ENCODE measurements at places on chromosomes 4 and X.

GRCh38 chr4:7166237-7166636, 26.1 kb upstream of the SORCS2 start:
- DNase-seq: no peak

DNA sequence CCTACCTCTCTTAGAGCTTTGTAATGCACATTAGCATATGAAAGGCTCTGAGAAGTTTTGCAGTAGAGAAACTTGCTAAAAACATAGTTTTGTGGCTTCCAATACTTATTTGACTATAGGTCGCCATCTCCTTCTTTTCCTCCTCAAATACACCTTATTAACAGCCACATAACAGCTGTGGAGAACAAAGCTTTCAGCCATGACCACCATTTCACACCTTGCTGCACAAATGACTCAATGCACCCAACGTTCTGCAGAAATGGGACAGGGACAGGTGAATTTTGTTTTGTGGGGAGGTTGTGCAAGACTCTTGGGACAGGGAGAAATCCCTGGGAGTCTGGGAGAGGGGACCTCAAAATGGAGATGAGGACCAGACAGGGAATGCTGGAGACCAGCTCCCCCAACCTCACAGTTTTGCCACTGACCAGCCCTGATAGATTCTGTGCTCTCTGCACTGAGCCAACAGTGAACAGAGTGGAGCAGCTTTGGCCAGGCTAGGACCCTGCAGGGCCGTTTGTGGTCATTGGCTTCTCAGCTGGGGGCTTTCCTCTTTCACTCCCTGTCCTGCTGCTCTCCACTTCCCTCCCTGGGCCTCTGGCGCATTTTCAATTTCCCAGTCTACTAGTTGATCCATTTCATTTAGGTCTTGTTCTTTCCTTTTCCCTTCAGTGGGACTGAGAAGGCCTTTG, 16.6 kb downstream of the FRMPD3 start:
- DNase-seq: no peak

DNA sequence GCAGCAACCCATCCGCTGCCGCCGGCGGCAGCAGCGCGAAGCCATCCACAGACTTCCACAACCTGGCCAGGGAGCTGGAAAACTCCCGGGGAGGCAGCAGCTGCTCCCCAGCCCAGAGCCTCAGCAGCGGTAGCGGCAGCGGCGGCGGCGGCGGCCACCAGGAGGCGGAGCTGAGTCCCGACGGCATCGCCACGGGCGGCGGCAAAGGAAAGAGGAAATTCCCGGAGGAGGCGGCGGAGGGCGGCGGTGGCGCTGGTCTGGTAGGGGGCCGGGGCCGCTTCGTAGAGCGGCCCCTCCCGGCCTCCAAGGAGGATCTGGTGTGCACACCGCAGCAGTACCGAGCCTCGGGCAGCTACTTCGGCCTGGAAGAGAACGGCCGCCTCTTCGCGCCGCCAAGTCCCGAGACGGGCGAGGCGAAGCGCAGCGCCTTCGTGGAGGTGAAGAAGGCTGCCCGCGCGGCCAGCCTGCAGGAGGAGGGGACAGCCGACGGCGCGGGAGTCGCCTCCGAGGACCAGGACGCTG, 4.9 kb downstream of the PRDM8 start:
- DNase-seq: peak; percentile 87

GRCh38 chr4:150117629-150118028, 39.4 kb downstream of the DCLK2 start:
- no peak for DNase-seq

GRCh38 chrX:14303891-14304290, 225.4 kb upstream of the GLRA2 start:
- no peak for DNase-seq

DNA sequence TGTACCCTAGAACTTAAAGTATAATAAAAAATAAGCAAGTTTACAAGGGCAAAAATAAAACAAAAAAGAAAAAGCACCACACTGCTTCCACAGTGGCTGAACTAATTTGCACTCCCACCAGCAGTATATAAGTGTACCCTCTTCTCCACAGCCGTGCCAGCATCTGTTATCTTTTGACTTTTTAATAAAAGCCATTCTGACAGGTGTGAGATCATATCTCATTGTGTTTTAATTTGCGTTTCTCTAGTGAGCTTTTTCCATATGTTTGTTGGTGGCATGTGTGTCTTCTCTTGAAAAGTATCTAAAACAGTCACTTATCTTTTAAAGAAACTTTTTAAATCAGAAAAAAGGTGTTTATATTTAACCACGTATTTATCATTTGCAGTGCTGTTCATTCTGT, 71.3 kb downstream of the NFKB1 start:
- DNase-seq: no peak

DNA sequence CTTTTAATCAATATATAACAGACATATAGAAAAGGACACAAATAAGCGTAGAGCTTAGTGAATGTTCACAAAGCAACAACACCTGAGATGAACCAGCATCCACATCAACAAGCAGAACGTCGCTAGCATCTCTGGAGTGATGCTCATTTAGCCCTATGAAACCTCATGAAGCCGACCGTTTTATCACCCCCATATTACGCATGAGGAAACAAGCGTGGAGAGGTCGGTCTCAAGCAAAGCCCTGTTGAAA, 524 bp upstream of the RPS3A start:
- no peak for DNase-seq

- no peak for DNase-seq
Measured at GRCh38 chr4:156957556-156957955, 14.0 kb downstream of the PDGFC start.

GRCh38 chr4:3660928-3661515, 105.2 kb upstream of the ADRA2C start:
- DNase-seq: no peak

DNA sequence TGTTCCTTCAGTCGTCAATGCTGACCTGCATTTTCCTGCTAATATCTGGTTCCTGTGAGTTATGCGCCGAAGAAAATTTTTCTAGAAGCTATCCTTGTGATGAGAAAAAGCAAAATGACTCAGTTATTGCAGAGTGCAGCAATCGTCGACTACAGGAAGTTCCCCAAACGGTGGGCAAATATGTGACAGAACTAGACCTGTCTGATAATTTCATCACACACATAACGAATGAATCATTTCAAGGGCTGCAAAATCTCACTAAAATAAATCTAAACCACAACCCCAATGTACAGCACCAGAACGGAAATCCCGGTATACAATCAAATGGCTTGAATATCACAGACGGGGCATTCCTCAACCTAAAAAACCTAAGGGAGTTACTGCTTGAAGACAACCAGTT, 12.6 kb downstream of the TLR8 start:
- DNase-seq: no peak

DNA sequence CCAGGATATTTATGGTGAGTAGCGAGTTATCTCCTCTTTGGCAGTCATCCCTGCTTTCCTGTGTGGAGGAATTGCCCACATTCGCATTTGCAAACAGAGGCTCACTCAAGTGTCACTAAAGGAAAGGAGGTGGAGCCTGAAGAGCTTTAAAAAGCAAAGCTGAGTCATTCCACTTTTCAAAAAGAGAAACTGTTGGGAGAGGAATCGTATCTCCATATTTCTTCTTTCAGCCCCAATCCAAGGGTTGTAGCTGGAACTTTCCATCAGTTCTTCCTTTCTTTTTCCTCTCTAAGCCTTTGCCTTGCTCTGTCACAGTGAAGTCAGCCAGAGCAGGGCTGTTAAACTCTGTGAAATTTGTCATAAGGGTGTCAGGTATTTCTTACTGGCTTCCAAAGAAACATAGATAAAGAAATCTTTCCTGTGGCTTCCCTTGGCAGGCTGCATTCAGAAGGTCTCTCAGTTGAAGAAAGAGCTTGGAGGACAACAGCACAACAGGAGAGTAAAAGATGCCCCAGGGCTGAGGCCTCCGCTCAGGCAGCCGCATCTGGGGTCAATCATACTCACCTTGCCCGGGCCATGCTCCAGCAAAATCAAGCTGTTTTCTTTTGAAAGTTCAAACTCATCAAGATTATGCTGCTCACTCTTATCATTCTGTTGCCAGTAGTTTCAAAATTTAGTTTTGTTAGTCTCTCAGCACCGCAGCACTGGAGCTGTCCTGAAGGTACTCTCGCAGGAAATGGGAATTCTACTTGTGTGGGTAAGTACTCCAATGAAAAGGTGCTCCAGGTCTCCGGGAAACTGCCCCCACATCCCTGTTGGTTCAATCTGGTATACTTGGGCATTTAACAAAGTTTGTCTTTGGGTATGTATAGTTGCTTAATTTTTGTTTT, at the start of gene EGF:
Gene EGF, plus strand, starts transcription at position 178 of the 890 bp plus-strand sequence. Its CDS starts 453 bp downstream, at position 631.
- no peak for DNase-seq

DNA sequence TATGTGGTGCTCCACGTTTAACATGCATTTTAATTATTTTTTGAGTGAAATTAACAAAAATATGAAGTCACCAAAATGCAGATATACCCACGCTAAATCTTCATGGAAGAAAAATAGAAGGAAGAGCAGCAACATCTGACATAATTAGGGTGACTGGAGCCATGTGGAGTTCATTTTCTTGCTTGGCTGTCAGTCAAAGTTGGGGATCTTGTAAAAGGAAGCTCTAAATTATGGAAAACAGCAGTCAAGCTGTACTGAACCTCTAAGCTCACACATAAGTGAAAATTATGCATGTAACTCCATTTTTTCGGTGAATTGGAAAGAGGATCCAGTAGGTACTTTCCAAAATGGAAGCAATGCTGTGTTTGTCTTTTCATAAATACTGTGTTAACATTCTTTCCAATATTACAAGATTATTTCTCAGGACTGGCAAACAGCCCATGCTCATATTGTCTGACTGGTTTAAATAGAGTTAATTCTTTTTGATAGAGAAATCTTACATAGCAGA, 9.7 kb upstream of the PDGFC start:
- DNase-seq: no peak

- DNase-seq: no peak
Measured at GRCh38 chrX:51456814-51457213, 39.6 kb downstream of the NUDT11 start.

DNA sequence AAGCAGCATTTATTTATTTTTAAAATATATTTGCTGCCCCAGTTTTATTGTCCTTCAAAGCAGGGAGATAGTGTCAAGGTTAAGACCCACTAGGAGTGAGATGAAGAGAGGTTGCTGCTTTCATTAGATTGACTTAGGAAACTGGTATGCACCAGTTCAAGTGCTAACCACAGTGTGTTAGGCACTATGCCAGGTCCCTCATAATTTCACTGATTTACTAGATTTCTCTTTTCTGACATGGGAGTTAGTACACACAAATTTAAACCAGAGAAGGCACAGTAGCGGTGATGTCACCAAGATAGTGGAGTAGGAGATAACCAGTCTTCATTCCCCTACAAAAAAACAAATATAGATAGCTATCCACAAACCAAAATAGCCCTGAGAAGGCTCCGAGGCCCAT, 14.3 kb downstream of the RRAGB start:
- no peak for DNase-seq

DNA sequence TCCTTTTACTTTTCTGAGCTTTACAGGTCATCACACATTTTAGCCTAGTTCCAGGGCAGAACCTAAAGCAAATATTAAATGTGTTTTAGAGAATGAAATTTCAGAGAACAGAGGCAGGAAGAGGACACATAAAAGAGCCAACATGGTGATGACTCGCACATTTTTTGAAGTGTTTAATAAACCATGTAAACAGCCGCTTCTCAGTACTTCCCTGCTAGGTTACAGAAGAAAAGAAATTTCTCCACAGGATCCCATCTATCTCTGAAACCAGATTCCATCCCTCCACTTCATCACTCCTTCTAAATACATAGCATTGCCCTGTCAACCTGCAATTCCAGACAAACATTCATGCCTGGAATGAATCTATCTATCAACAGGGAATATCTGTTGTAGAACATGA, 949.5 kb upstream of the PCDH7 start:
- DNase-seq: no peak

DNA sequence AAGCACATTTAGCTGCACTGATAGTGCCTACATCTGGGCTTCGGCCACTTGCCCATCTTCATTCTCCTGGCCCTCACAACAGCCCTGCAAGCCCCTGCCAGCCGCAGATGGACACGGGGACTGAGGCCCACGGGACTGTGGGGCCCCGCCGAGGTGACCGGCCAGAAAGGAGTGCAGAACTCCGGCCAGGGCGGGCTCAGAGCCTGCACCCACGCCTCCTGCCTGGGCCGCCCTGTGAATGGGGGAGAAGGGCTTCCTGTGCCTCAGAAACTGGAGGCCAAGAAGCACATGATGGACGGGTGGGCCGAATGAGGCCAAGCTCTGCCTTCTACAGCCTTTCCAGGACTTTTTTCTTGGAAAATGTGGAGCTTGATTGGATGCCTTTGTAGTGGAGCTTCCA, 35.7 kb upstream of the HGFAC start:
- no peak for DNase-seq

DNA sequence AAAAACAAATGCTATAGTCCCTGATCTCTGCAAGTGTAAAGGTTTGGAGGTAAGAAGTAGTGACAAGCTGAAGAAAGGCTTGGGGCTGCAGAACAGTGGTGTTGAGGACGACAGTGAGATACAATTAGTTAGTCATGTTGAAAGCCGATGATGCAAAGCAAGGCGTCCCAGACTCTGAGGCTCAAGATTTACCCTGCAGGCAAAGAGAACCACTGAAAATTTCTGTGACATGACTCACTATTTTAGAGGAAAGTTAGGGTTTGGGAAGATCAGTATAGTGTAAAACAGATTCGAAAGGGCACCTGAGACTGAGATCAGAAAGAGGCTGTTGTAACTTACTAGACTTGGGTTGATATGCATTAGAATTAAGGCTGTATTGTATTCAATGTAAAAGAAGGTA, 281.3 kb upstream of the FTHL17 start:
- no peak for DNase-seq

- no peak for DNase-seq
Measured at GRCh38 chr4:176339936-176340761, 20.4 kb downstream of the SPCS3 start.

DNA sequence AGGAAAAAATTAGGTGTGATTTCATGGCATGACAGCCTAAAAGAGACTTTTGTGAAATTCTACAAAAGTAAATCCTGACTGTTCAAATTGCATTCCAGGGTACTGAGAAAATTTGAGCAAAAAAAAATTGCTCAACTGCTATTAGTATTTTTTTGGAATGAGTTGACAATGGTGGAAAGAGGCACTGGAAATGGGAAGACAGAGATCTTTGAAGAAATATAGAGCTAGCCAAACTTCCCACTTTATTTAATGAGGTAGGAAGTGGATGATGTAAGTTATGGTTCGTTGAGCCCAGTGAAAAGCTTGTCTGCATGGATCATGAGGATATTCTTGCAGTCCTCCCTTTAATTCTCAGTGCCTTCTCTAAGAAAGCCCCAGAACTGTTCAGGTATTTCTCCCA, 183.8 kb downstream of the PTTG2 start:
- no peak for DNase-seq

- DNase-seq: no peak
Measured at GRCh38 chr4:144090744-144091143, 49.8 kb downstream of the GYPA start.

GRCh38 chrX:151710457-151710856, 5.4 kb upstream of the FATE1 start:
- no peak for DNase-seq

GRCh38 chrX:108310506-108310905, 127.7 kb downstream of the COL4A6 start:
- DNase-seq: no peak

DNA sequence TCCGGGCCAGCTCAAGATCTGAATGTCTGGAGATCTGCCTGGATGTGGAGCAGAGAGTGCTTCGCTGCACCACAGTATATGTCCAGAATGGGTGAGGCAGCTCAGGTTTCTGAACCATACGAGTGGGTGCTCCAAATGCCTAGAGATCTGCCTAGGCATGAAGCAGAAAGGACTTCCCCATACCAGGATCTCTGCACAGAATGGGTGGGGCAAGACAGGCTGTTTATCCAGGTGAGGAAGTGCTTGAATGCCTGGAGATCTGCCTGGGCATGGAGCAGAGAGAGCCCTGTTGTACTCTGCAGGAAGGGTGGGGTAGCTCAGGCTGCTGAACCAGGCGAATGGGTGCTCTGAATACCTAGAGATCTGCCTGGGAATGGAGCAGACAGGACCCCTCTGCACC, 45.4 kb upstream of the MAGEC2 start:
- no peak for DNase-seq

Data from stimulated activated naive CD8-positive, alpha-beta T cell treated with anti-CD3 and anti-CD28 coated beads, Interleukin-15, Interleukin-2, amounts not matched to agents 100 U/mL and 50 U/mL, for 24 hours (primary cell).